ENCODE measurements at places on chromosomes 12 and 14.

- no peak for DNase-seq
These were observed 19.9 kb downstream of the TMEM233 start for GRCh38 chr12:119613319-119613936.

- DNase-seq, result no peak
These were observed 45.6 kb downstream of the UBE3B start for GRCh38 chr12:109523071-109523470.

- DNase-seq, result no peak
These were observed 227.6 kb upstream of the PDE3A start for GRCh38 chr12:20140751-20141150.

DNA sequence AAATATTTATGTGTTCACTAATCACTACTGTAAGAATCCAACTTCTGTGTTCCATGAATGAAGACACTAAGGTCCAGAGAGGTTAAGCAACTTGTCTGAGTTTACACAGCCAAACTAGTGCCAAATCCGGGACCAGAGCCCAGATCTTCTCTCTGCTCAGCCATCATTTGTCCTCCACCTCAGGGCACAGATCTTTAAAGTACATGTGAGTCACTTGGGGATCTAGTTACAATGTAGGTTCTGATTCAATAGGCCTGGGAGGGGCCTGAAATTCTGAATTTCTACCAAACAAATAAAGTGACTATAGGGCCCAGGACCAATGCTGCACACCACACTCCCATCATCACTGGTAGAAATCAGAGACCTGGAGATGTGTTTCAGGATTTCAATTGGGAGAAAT lies 162.9 kb downstream of the GXYLT1 start:
- DNase-seq, result no peak

DNA sequence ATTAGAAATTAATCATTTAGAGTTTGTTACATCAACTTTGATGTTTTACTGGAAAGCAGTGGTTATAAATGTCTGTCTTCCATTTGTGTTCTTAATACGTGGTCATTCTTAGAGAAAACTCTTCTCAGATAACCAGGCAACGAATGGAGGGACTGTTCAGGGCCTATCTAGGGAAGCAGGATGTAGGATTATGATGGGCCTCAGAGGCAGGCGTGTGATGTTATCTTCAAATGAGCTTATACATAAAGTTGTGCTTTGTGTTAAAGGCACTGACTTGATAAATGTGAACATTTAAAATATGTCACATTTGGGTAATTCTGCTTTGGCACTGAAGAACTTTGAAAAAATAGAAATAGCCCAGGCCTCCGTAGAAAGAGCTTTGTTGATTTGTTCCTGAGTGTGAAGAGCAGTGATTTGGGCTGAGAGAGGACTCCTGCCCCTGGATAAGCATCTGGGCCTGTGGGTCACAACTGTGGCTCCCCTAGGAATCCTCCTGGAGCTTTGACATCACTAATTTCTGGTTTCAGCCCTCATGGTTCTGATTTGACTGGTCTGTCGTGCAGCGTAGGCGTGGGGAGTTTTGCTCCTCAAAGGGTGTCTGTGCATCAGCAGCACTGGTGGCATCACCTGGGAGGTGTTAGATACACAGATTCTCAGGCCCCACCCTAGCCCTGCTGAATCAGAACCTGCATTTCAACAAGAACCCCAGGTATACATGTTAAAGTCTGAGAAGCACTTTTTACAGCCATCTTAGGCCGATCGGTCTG lies 55.4 kb downstream of the SAMD4A start:
- no peak for DNase-seq

DNA sequence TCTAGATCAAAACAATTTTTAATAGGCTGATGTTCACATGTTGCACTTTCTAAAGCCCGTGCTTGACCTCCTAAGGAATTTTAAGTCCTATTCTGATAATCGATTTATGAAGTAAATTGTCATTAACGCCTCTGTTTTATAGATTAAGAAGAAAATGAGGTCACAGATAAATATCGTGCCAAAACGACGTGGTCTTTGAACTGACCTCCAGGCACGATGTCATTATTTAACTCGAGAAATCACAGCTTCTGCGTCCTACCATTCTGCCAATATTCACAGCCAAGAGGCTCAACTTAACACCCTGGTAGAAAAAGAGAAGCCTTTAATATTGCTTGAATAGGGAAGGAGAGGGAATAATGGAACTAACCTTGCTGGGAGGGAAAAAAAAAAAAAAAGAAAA lies 888 bp upstream of the EEA1 start:
- no peak for DNase-seq
